Heart right ventricle (tissue), 16 donors: ENCODE measurements at places on chromosomes 7 and 10. TPM values are rescaled to one million over a fixed set of nuclear protein-coding genes. Genes with fewer than 3 reads are reported as not detected.
A peak's percentile ranks its signal among the peaks of the same experiment; 100 is the strongest.

CRTAC1 gene
- total RNA-seq: 5.7 TPM

GRCh38 chr10:104680467-104681401, 39.6 kb downstream of the SORCS3 start:
- DNase-seq: no peak

DNA sequence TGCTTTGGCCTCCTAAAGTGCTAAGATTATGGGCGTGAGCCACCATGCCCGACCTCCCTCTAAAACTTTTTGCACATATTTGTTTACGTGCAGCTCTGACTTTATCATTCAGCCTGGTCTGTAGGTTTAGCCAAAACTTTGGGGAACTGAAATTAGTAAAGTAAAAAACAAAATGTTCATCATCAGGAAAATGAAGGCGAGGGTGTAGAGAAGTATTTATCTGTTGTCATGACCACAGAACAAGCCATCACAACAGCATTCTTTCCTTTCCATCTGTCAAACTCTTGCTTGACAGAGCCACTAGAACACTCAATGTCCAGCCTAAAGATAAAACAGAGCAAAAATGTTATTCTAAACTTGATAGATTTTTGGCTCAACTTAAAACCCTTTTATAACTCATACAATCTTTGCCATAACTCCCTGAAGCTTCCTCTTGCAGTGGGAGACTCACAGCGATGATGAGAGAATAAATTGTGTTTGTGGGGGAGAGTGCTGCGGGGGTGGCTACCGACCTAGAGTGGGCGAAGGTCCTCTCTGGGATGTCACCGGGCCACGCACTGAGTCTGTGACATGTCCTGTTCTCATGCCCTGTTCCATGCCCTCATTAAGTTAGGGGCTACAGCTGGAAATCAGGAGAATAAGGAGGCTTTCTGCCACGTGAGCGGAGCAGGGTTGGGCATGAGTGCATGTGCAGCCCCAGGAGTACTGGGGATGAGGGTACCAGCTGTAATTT, 58.6 kb upstream of the MKRN1 start:
- DNase-seq: no peak

DNA sequence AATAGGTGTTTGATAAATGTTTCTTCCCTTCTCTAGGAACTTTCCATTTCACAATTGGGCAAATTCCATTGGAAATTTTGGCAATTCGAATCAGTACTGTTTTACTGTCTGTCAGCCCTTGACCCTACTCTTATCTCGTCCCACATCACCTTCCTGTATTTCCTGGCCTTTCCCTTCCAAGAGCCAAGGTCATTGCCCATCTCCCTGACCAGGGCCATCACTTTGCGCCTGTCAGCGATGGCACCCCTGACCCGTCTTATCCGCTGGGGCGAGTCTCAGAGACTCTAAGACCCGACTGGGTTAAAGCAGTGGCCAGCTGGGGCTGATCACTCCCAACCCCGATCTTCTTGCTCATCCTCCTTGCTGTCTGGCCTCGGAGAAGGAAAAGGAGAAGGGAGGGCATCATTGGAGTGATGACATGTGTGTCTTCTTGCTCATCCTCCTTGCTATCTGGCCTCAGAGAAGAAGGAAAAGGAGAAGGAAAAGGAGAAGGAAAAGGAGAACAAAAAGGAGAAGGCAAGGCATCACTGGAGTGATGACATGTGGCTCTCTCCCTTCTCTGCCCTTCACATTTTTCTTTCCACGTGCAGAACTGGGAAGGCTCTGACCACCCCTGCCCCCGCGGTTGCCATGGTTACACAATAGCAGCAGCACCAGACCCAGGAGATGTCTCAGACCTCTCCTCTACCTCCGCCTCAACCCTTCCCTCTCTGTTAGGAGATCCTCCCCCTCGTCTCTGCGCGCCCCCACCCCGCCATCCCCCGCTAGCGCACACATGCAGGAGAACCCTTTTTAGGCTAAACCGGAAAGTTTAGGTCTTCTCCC, 2.0 kb downstream of the SEMA3D start:
- DNase-seq: peak; percentile 10

DNA sequence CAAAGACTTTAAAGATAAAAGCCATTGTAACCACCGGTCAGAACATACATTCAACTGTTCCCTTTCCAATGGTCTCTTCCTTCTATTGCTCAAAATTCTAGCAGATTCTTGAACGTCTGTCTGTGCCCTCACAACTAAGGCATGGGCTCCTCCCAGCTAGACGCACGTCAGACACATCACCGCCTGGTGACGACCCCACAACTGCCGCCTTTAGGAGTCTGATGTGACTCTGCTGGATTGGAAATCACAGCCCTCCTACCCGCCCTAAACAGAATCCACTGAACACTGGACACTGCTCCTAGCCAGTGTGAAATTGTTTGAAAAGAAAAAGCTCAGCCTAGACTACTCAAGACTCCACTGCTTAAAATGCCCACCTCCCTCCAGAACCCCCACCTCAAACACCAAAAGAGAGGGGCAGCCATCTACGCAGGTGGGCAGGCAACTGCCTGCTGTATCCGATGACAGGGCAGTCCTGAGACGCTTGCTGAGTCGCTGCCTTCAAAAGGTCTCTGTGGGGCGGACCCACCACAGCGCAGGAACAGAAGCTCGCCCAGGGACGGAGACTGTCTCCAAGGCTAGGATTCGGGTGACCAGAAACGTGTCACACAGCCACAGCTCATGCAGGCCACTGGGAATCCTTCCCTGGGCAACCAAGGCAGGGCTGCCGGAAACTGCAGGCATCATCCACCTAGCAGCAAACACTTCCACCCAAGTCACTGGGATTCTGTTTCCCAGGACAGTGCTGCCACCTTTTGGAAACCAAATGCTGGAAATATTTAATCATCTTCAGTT, 34.7 kb downstream of the GSDME start:
- DNase-seq: no peak

- DNase-seq: peak; percentile 75
Observed at GRCh38 chr7:101169838-101170551, 4.6 kb upstream of the VGF start.

- no peak for DNase-seq
Observed at GRCh38 chr7:37705976-37706375, 22.4 kb downstream of the GPR141 start.

DNA sequence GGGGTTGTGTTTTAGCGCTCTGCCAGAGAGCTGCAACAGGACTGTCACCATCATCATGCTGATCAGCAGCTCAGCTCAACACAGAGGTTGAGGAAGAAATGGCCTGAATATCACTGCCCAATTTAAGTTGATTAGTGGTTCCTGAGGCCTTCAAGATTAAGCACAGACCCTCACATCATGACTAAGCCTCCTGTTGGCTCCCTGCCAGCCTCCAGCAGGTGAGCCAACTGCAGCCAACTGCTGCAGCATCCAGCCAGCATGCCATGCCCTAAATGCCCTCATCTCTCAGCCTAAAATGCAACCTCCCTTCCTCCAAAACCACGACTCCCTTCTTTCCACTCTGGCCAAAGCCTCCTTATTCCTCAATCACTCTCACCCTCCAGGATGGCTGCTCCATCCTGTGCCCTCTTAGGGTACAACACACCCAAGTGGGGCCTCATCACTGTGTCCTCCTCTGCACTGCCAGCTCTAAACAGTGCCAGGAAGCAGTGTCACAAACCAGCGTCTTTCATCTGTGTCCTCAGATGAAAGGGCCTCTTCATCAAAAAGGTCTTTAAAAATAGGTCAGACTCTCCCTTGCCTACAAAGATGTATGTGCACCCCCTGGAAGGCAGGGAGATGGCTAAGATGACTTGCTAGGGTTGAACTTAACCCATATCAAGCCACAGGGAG, 259.3 kb downstream of the ZEB1 start:
- DNase-seq: no peak
